Islet precursor cell (in vitro differentiated cells): ENCODE measurements at places on chromosomes 3 and 15.

DNA sequence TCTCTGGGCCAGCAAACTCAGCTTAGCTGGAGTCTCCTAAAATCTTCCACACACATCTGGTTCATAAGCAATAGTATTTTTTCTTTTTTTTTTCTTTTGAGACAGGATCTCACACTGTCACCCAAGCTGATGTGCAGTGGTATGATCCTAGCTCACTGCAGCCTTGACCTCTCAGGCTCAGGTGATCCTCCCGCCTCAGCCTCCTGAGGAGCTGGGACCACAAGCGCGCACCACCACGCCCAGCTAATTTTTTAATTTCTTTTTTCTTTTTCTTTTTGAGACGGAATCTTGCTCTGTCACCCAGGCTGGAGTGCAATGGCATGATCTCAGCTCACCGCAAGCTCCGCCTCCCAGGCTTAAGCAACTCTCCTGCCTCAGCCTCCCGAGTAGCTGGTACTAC lies 34.3 kb downstream of the RNU5B-1 start:
- DNase-seq, result no peak

GRCh38 chr3:20523293-20523692 lies 337.3 kb upstream of the SGO1 start:
- no peak for DNase-seq

GRCh38 chr3:116254541-116254940 lies 190.7 kb downstream of the LSAMP start:
- no peak for DNase-seq

GRCh38 chr15:35980719-35981118 lies 434.8 kb upstream of the DPH6 start:
- DNase-seq, result no peak

DNA sequence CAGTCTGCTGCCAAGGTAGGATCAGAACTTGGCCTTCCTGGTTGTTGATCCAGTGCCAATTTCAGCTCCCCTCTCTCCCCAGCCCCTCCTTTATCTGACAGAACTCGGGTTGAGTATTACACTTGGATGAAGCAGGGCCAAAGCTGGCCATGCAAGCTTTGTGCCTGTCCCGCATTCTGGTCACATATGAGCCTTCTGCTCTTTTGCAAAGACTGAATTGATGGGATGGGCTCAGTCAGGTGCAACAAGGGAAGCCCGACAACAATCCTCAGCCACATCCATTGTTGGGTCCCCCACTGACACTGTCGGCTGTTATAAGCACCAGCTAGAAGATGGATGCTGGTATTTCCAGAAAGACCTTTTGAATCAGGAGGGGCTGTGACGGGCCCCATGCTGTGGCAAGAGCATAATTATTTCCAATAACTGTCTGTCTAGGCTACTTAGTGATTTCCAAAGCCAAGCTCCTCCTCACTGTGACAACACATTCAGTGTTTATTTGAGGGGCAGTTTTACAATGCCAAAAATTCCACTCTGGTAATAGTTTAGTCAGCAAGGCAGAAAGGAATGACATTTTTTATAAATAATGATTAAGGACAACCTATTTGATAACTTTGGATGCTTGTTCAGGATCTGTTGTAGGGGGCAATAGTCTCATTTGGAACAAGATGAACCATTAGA lies 146.8 kb upstream of the FRMD4B start:
- no peak for DNase-seq

DNA sequence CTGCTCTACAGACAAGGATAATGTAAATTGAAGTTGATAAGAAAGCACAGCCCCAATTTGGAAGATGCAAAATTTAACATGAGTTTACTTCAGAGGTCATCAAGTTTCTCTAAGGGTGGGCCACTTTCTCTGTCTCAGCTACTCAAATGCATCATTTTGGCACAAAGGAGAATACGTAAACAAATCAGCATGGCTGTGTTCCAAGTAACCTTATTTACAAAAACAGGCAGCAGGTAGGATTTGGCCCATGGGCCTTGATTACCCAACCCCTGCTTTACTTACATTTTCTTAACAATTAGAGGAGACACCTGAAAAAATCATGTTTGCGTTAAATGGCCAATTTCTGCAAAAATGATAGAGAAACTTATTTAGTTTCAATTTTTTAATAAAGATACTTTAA lies 181.7 kb downstream of the GBE1 start:
- no peak for DNase-seq
